PC-9 (cell line): ENCODE measurements at places on chromosomes 13 and 19. TPM values are rescaled to one million over a fixed set of nuclear protein-coding genes. Genes with fewer than 3 reads are reported as not detected.

GRCh38 chr13:95505265-95505664 is 47.3 kb upstream of the CLDN10 start:
- peaks cover 25% of the 10 kb centered on the region for H3K4me1 ChIP-seq
- H3K36me3 ChIP-seq = no peaks in the 10 kb centered on the region
- H3K27me3 ChIP-seq = no peaks in the 10 kb centered on the region
- DNase-seq = peak; percentile 80
- H3K27ac ChIP-seq = no peak overlapping the region

- H3K27me3 ChIP-seq = peaks cover 33% of the 10 kb centered on the region
- no peak overlapping the region for H3K27ac ChIP-seq
- no peaks in the 10 kb centered on the region for H3K4me1 ChIP-seq
- no peak for DNase-seq
- no peak overlapping the region for H3K4me3 ChIP-seq
- no peaks in the 10 kb centered on the region for H3K36me3 ChIP-seq
These were observed 41.0 kb upstream of the USP29 start for GRCh38 chr19:57078802-57079201.

Gene GNA15
- total RNA-seq = 14.2 and 16.3 TPM in 2 replicates

GRCh38 chr19:23116802-23117571 is at the start of gene ZNF730:
Gene ZNF730, plus strand, starts transcription at chr19:23117025. Its CDS starts 149 bp downstream, at chr19:23117174.
- H3K36me3 ChIP-seq = no peaks in the 10 kb centered on the region
- H3K4me3 ChIP-seq = peak within 1 kb of the TSS; percentile 38; the same call in 1 of the 2 replicates
- H3K27ac ChIP-seq = no peak within 1 kb of the TSS
- DNase-seq = peak; percentile 23

DNA sequence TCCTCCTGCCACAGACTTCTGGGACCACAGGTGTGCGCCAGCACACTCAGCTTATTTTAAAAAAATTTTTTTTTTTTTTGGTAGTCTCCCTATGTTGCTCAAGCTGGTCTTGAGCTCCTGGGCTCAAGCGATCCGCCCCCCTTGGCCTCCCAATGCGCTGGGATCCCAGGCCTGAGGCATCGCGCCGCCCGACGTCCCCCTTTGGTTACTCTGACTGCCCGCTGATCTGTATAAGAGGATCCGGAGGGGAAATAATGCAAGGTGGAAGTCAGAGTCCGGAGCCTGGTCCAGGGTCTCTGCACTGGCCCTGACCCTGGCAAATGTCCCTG is 486 bp upstream of the ZNF805 start:
- peaks cover 7% of the 10 kb centered on the region; the same call in 1 of the 2 replicates for H3K36me3 ChIP-seq
- no peak for DNase-seq

GRCh38 chr19:15576526-15577156 is 38.4 kb upstream of the CYP4F8 start:
- no peaks in the 10 kb centered on the region for H3K4me1 ChIP-seq
- DNase-seq = no peak
- no peak overlapping the region for H3K4me3 ChIP-seq
- H3K27me3 ChIP-seq = peaks cover 30% of the 10 kb centered on the region
- H3K27ac ChIP-seq = no peak overlapping the region

Gene SHD
- total RNA-seq = not detected in 2 replicates

Gene SLC6A16
- total RNA-seq = 0.48 and 0.61 TPM in 2 replicates

GRCh38 chr13:27120811-27121210 is 50.8 kb downstream of the USP12 start:
- H3K27ac ChIP-seq = no peak overlapping the region
- H3K36me3 ChIP-seq = no peaks in the 10 kb centered on the region
- H3K27me3 ChIP-seq = no peaks in the 10 kb centered on the region
- no peak overlapping the region for H3K4me3 ChIP-seq

GRCh38 chr19:18725841-18726770 is 42.6 kb downstream of the CRTC1 start:
- no peaks in the 10 kb centered on the region for H3K27me3 ChIP-seq
- no peak for DNase-seq
- no peaks in the 10 kb centered on the region for H3K36me3 ChIP-seq
- H3K4me1 ChIP-seq = no peaks in the 10 kb centered on the region
- H3K4me3 ChIP-seq = no peak overlapping the region

GRCh38 chr13:26867451-26868091 is 107.0 kb upstream of the GPR12 start:
- no peaks in the 10 kb centered on the region for H3K4me1 ChIP-seq
- no peak overlapping the region for H3K4me3 ChIP-seq
- H3K27me3 ChIP-seq = peaks cover 19% of the 10 kb centered on the region; the same call in 1 of the 2 replicates
- H3K27ac ChIP-seq = no peak overlapping the region
- DNase-seq = no peak

DNA sequence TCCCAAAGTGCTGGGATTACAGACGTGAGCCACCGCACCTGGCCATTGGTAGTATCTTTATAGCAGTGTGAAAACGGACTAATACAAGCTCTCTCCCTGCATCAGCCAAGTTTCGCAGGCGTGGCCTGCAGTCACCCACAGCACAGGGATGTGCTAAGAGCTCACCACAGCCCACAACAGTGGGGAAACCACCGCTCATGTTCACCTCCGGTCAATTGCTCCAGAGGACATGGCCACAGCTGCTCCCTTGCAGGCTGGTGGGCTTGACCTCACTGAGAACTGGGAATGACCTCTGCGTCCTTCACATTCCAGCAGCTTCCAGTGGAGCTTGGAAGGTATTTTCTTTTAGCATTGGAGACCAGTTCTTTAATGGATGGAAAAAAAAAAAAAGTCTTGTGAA is 156.4 kb downstream of the KCTD15 start:
- H3K4me3 ChIP-seq = no peak overlapping the region
- no peaks in the 10 kb centered on the region for H3K36me3 ChIP-seq
- H3K27ac ChIP-seq = no peak overlapping the region
- no peaks in the 10 kb centered on the region for H3K4me1 ChIP-seq
- peaks cover 93% of the 10 kb centered on the region for H3K27me3 ChIP-seq

Gene PRTN3
- not detected in 2 replicates for total RNA-seq

Gene ZIC5
- 0.61 and 0.68 TPM in 2 replicates for total RNA-seq
